Peyer's patch (tissue), 4 donors: ENCODE measurements at places on chromosomes 16 and 17. TPM values are rescaled to one million over a fixed set of nuclear protein-coding genes. Genes with fewer than 3 reads are reported as not detected.

CBLN1 gene
- not detected for total RNA-seq

ALDH3A1 gene
- total RNA-seq = 3.5 TPM

ABCA9 gene
- total RNA-seq = 8.6 TPM

COASY gene
- 42.1 TPM for total RNA-seq

- H3K4me3 ChIP-seq = no peak overlapping the region
- H3K36me3 ChIP-seq = no peaks in the 10 kb centered on the region
- no peaks in the 10 kb centered on the region for H3K4me1 ChIP-seq
- no peaks in the 10 kb centered on the region for H3K27me3 ChIP-seq
- no peak overlapping the region for H3K27ac ChIP-seq
Observed at GRCh38 chr16:55471448-55472097, 7.4 kb upstream of the MMP2 start.

- no peaks in the 10 kb centered on the region for H3K36me3 ChIP-seq
- H3K27ac ChIP-seq = peak overlapping the region; percentile 88
- peaks cover 45% of the 10 kb centered on the region for H3K4me1 ChIP-seq
- no peak overlapping the region for H3K4me3 ChIP-seq
- no peaks in the 10 kb centered on the region for H3K27me3 ChIP-seq
Observed at GRCh38 chr16:89502081-89502843, 5.9 kb upstream of the SPG7 start.

DNA sequence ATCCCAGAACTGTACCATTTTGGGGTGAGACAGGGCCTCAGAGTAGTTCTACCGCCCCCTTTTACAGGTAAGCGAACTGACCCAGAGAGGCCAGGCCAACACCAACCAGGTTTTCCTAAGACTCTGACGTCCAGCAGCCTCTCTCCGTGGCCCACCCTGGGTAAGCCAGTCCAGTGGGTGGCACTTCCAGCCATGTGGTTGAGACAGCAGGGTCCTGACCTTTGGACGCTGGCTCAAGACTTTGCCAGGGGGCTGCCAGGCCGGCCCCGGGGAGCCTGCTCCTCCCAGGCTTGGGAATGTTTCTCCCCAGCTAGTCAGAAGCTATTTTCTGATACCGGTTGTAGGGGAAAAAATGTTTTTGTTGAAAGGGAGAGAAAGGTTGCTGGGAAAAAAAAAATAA lies 16.9 kb downstream of the GPRC5C start:
- H3K4me1 ChIP-seq = no peaks in the 10 kb centered on the region
- peaks cover 9% of the 10 kb centered on the region for H3K36me3 ChIP-seq
- no peaks in the 10 kb centered on the region for H3K27me3 ChIP-seq
- H3K4me3 ChIP-seq = no peak overlapping the region
- no peak for DNase-seq
- H3K27ac ChIP-seq = no peak overlapping the region

GRCh38 chr16:4369007-4369733 lies 2.5 kb upstream of the VASN start:
- peak overlapping the region; percentile 72 for H3K27ac ChIP-seq
- H3K27me3 ChIP-seq = no peaks in the 10 kb centered on the region
- H3K4me1 ChIP-seq = peaks cover 18% of the 10 kb centered on the region
- DNase-seq = no peak
- no peak overlapping the region for H3K4me3 ChIP-seq

- peak overlapping the region; percentile 87 for H3K27ac ChIP-seq
- DNase-seq = no peak
- H3K4me3 ChIP-seq = peak overlapping the region; percentile 68
- no peaks in the 10 kb centered on the region for H3K27me3 ChIP-seq
- peaks cover 37% of the 10 kb centered on the region for H3K4me1 ChIP-seq
Observed at GRCh38 chr16:8798535-8799157, 1.0 kb downstream of the PMM2 start.

DNA sequence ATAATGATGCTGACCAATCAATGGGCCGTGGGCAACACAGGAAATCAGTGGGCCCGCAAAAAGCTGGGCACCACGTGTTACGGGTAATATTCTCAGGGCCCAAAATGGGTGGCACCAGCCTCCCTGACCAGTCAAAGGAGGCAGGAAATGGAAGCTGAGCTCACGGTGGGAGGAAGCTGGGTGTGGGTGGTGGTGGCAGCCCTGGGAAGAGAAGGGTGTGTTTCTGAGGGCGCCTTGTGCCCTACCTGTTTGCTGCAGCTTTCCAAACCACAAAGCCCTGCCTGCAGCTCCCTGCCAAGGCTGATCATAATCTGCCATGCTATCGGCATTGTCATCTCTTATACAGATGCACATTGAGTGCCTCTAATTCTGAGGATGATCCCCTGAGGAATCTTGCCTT lies 457.9 kb downstream of the SLC39A11 start:
- no peak for DNase-seq
- H3K4me3 ChIP-seq = no peak overlapping the region
- H3K27me3 ChIP-seq = no peaks in the 10 kb centered on the region
- peak overlapping the region; percentile 6 for H3K27ac ChIP-seq
- peaks cover 16% of the 10 kb centered on the region for H3K4me1 ChIP-seq

- no peaks in the 10 kb centered on the region for H3K27me3 ChIP-seq
- peak; percentile 91 for DNase-seq
- H3K27ac ChIP-seq = peak overlapping the region; percentile 5
- no peak overlapping the region for H3K4me3 ChIP-seq
Observed at GRCh38 chr17:56908001-56908542, 5.8 kb downstream of the TRIM25 start.

- no peaks in the 10 kb centered on the region for H3K4me1 ChIP-seq
- H3K36me3 ChIP-seq = peaks cover 15% of the 10 kb centered on the region
- H3K27ac ChIP-seq = no peak overlapping the region
- no peak for DNase-seq
- no peaks in the 10 kb centered on the region for H3K27me3 ChIP-seq
Observed at GRCh38 chr16:81378049-81378448, 63.3 kb downstream of the GAN start.

- no peaks in the 10 kb centered on the region for H3K27me3 ChIP-seq
- no peak overlapping the region for H3K27ac ChIP-seq
- no peak overlapping the region for H3K4me3 ChIP-seq
- H3K4me1 ChIP-seq = no peaks in the 10 kb centered on the region
Observed at GRCh38 chr16:50771366-50771765, 29.5 kb downstream of the CYLD start.

DNA sequence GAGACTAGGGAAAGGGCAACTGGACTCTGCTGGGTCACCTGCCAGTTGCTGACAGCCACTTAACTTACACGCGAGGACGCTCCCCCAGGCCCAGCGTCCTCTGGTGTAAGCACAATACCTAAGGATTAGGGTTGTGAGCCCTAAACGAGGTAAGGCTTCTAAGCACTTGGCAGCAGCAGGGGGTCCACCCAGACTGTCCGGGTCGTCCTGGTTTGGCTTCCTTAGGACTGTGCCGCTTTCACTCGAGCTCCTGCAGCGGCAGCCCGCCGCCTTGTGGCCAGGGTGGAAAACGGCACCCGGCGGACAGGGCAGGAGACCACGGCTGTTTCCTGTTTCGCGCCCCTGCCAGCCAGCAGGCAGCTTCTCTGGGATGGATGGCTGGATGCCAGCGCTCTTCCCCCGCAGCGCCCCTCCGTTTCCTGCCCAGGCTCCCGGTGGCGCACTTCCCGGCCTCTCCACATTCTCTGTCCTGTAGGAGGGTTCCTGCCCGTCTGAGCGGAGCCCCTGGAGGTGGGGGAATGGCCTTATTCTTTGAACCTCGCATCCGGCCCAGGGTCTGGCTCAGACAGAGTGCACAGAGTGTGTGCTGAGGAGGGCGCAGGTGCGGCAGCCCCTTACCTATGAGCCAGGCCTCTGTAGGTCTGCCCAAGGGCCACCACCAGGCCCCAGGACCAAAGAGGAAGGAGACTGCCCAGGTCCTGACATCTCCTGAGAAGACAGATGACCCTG lies 47.0 kb upstream of the AMZ2 start:
- H3K27me3 ChIP-seq = no peaks in the 10 kb centered on the region
- no peak overlapping the region for H3K27ac ChIP-seq
- no peaks in the 10 kb centered on the region for H3K36me3 ChIP-seq
- peak overlapping the region; percentile 49 for H3K4me3 ChIP-seq

DNA sequence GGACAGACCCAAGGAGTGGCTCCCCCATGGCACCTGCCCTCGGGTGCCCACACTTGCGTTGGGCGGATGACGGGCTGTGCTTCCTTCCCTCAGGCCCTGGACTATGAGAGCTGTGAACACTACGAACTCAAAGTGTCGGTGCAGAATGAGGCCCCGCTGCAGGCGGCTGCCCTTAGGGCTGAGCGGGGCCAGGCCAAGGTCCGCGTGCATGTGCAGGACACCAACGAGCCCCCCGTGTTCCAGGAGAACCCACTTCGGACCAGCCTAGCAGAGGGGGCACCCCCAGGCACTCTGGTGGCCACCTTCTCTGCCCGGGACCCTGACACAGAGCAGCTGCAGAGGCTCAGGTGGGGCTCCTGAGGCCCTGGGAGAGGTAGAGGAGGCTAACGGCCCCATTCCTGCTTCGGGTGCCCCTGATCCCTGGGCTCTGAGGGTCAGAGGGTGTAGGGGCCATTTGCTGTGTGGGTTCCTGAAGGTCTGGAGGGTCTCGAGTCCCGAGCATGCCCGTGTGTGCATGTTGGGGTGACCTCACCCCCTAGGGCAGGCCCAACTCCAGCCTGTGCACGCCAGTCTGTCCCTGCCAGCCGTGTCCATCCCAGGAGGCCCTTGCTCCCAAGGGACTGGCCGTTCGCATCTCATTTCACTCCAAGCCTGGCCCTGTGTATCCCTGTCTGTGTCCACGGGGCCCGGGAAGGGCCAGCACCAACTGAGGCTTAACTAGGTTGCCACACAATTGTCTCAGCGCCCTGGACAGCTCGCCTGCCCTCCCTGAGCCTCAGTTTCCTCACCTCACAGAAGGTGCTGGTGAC lies 10.0 kb downstream of the SLC22A31 start:
- no peak overlapping the region for H3K4me3 ChIP-seq
- no peaks in the 10 kb centered on the region for H3K27me3 ChIP-seq
- H3K4me1 ChIP-seq = peaks cover 7% of the 10 kb centered on the region
- H3K36me3 ChIP-seq = no peaks in the 10 kb centered on the region
- peak; percentile 44 for DNase-seq

DNA sequence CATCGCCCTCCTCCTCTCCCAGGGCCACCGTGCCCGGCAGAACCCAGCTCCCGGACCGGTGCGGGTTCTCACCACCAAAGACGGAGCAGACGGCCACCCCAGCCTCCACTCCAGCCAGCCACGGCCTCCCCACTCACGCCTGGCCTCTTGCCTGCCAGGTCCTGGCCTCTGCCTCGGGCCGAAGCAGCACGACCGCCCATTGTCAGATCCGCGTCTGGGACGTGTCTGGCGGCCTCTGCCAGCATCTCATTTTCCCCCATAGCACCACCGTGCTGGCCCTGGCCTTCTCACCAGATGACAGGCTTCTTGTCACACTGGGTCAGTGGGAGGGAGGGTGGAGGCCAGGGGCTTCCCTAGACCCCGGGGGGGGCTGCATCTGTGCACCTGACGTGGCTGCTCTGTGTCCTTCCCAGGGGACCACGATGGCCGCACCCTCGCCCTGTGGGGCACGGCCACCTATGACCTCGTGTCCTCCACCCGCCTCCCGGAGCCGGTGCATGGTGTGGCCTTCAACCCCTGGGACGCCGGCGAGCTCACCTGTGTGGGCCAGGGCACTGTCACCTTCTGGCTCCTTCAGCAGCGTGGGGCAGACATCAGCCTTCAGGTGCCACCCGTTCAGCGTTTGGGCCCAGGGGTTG lies 6.6 kb upstream of the RHOT2 start:
- DNase-seq = no peak
- H3K27ac ChIP-seq = peak overlapping the region; percentile 28
- H3K36me3 ChIP-seq = peaks cover 11% of the 10 kb centered on the region
- H3K4me1 ChIP-seq = no peaks in the 10 kb centered on the region

DNA sequence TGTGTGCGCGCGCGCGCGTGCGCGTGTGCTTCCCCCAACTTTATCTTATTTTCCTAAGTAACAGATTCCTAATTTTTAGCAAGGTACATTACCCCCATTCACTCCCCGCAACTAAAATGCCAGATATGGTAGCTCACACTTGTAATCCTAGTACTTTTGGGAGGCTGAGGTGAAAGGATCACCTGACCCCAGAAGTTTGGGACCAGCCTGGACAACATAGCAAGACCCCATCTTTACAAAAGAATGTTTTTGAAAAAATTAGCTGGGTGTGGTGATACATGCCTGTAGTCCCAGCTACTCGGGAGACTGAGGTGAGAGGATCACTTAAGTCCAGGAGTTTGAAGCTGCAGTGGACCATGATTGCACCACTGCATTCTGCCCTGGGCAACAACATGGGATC lies 5.1 kb downstream of the BRD7 start:
- H3K27ac ChIP-seq = no peak overlapping the region
- no peaks in the 10 kb centered on the region for H3K36me3 ChIP-seq
- H3K4me3 ChIP-seq = no peak overlapping the region

DNA sequence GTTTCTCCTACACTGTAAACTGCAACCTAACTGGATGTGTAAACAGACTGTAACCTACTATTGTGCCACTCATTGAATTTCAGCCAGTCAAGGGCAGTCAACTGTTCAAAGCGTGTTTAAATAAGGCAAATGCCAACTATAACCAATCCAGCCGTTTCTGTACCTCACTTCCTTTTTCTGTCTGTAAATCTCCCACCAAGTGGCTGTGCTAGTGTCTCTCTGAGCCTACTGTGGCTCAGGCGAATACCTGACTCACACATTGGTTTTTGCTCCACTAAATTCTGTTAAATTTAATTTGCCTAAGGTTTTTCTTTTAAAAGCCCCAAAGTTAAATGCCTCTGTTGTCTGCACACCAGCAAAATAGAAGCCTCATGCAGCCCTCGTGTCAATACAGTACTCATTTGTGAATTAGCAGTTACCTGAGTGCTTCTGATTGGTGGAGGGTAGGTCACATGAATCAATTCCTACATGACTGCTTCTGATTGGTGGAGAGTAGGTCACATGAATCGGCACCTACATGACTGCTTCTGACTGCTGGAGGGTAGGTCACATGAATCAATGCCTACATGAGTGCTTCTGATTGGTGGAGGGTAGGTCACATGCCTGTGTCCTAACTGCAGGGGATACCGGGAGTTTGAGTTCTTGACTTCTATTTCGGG lies 31.1 kb upstream of the CCR7 start:
- H3K4me1 ChIP-seq = no peaks in the 10 kb centered on the region
- no peak overlapping the region for H3K4me3 ChIP-seq
- no peaks in the 10 kb centered on the region for H3K27me3 ChIP-seq
- H3K36me3 ChIP-seq = no peaks in the 10 kb centered on the region
- DNase-seq = no peak

- no peaks in the 10 kb centered on the region for H3K36me3 ChIP-seq
- no peak overlapping the region for H3K27ac ChIP-seq
- DNase-seq = no peak
- H3K4me3 ChIP-seq = no peak overlapping the region
Observed at GRCh38 chr17:69651921-69652320, 237.4 kb downstream of the MAP2K6 start.

DNA sequence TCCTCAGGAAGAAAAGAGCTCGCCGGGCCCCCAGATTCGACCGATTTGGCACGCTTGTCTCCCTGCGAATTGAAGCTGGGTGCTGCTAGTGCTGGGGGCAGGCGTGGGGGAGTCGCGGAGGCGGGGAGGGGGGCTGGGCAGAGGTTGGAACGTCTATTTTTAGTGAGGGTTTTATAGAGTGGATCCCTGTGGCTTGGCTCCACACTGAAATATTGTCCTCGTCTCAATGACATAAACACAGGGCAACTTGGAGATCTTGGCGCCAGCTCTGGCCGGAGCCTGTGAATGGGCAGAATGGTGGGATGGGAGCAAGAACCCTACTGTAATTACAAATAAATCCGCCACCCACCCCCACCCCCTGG lies 15.7 kb upstream of the NOG start:
- H3K4me1 ChIP-seq = no peaks in the 10 kb centered on the region
- no peaks in the 10 kb centered on the region for H3K27me3 ChIP-seq
- no peak for DNase-seq
- no peak overlapping the region for H3K4me3 ChIP-seq
- H3K27ac ChIP-seq = no peak overlapping the region
